Stimulated activated CD4-positive, alpha-beta T cell treated with anti-CD3 and anti-CD28 coated beads, Interleukin-4, amount 100 ng/mL, for 4 hours (primary cell): ENCODE measurements at places on chromosomes 7 and 10.

GRCh38 chr10:124296121-124296812 is 122.5 kb downstream of the OAT start:
- DNase-seq, result no peak

- no peak for DNase-seq
Measured at GRCh38 chr7:133139350-133139749, 57.5 kb upstream of the CHCHD3 start.

- no peak for DNase-seq
Measured at GRCh38 chr10:69377933-69378332, 38.8 kb downstream of the TACR2 start.

GRCh38 chr7:36663481-36663880 is 60.8 kb downstream of the AOAH start:
- DNase-seq, result no peak

- no peak for DNase-seq
Measured at GRCh38 chr7:41005374-41005901, 697.5 kb downstream of the INHBA start.
